ENCODE measurements at places on chromosomes 1 and 21.

DNA sequence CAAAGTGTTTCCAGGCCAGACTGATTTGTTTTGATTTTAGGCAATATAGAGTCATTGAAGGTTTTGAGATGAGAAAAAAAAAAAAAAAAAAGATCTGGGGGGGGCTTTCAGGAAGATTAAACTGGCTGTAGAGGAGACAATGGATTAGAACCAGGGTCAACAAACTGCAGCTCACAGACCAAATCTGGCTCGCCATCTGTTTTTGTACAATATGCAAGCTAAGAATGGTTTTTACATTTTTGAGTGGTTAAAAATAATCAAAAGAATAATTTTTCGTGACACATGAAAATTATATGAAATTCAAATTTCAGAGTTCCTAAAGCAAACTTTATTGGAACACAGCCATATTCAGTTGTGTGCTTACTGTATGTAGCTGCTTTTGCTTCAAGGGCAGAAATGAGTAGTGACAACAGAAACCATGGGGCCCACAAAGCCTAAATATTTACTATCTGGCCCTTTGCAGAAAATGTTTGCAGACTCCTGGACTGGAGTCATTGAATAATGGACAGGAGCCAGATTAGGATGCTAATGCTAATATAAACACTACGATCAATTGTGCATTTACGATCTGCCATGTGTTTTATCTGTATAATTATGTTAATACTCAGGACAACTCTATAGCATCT is 375.7 kb upstream of the DAB1 start:
- no peak for DNase-seq
- H3K27ac ChIP-seq = no peak overlapping the region
- no peaks in the 10 kb centered on the region for H3K27me3 ChIP-seq
- no peak overlapping the region for H3K4me3 ChIP-seq

DNA sequence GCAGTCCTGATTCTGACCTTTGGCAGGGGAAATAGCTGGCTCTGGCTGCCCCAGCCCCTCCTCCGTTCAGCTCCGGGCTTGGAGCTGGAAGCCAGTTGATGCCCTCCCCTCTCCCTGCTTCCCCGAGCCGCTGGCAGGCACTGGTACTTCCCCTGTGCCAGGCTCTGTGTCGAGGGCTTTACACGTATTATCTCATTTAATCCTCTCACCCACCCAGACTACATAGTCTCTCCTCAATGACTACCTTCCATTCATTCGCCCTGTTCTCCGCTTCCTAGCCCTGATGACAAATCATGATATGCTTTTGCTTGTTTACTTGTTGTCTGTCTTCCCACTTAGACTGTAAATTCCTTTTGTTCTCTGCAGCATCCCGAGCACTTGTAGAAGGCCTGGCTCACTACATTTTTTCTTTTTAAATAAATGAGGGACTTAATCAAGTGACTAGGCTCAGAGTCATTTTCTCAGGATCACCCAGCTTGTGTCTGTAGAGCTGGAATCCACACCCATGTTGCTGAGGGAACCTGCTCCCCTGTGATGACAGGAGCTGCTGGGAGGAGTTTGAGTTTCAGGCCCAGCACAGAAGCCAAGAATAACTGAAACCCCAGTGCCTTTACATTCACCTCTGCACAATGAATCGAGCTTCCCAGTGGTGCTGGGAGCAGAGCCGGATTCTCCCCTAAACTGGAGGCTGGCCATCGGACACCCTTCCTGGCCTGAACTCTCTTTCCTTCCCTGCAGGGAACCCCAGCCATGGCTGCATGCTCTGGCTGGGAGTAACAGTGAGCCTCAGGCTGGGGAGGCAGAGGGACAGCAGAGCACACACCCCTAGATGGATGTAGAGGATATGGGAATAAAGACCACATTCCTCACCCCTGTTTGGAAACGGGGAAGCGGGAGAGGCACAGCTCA is 58.3 kb downstream of the UBIAD1 start:
- H3K27ac ChIP-seq = no peak overlapping the region
- DNase-seq = peak; percentile 83
- no peak overlapping the region for H3K4me3 ChIP-seq
- peaks cover 4% of the 10 kb centered on the region for H3K27me3 ChIP-seq
- no peaks in the 10 kb centered on the region for H3K4me1 ChIP-seq
- H3K36me3 ChIP-seq = no peaks in the 10 kb centered on the region

- H3K27me3 ChIP-seq = no peaks in the 10 kb centered on the region
- H3K27ac ChIP-seq = no peak overlapping the region
- peak; percentile 79 for DNase-seq
- H3K36me3 ChIP-seq = peaks cover 50% of the 10 kb centered on the region
- H3K4me1 ChIP-seq = peaks cover 41% of the 10 kb centered on the region
- no peak overlapping the region for H3K4me3 ChIP-seq
Observed at GRCh38 chr1:15946571-15947381, 29.1 kb downstream of the ZBTB17 start.

DNA sequence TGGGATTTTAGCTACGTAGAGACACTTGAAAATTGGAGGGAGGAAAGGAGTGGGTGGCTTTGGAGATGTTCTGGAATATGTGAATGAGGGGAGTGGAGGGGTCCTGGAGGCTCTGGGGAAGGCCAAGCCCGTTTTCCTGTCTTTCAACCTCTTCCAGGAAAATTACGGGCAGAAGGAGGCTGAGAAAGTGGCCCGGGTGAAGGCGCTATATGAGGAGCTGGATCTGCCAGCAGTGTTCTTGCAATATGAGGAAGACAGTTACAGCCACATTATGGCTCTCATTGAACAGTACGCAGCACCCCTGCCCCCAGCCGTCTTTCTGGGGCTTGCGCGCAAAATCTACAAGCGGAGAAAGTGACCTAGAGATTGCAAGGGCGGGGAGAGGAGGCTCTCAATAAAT is 442 bp upstream of the RUSC1 start:
- H3K27me3 ChIP-seq = no peaks in the 10 kb centered on the region
- DNase-seq = peak; percentile 37
- peak overlapping the region; percentile 86 for H3K4me3 ChIP-seq
- peaks cover 15% of the 10 kb centered on the region for H3K36me3 ChIP-seq
- H3K4me1 ChIP-seq = peaks cover 21% of the 10 kb centered on the region
- H3K27ac ChIP-seq = no peak overlapping the region

GRCh38 chr1:38249001-38249400 is 202.4 kb upstream of the POU3F1 start:
- no peak overlapping the region for H3K27ac ChIP-seq
- no peaks in the 10 kb centered on the region for H3K36me3 ChIP-seq
- H3K4me1 ChIP-seq = peaks cover 10% of the 10 kb centered on the region
- H3K4me3 ChIP-seq = no peak overlapping the region
- DNase-seq = no peak

GRCh38 chr1:36525166-36525565 is 42.5 kb upstream of the CSF3R start:
- no peaks in the 10 kb centered on the region for H3K4me1 ChIP-seq
- no peak for DNase-seq
- no peak overlapping the region for H3K27ac ChIP-seq
- H3K27me3 ChIP-seq = no peaks in the 10 kb centered on the region

- no peaks in the 10 kb centered on the region for H3K27me3 ChIP-seq
- H3K4me3 ChIP-seq = no peak overlapping the region
- H3K36me3 ChIP-seq = no peaks in the 10 kb centered on the region
Observed at GRCh38 chr1:112496290-112496689, 12.5 kb upstream of the WNT2B start.

DNA sequence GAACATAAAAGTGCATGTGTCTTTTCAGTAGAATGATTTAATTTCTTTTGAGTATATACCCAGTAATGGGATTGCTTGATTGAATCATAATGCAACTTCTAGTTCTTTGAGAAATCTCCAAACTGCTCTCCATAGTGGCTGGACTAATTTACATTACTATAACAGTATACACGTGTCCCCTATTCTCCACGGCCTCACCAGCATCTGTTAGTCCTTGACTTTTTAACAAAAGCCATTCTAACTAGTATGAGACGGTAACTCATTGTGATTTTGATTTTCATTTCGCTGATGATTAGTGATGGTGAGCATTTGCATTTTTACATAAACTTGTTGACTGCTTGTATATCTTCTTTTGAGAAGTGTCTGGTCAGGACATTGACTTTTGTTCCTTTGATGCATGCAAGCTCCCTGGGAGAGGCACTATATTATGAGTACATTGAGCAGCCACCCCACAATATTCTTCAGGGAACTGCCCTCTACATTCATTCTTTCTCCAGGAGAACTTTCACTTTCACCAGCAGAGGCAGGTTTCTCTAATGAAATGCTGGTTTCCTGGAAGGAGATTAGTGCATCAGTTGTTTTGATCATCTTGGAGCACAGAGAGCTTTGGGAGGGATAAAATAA is 51.9 kb upstream of the LPGAT1 start:
- no peak for DNase-seq
- peaks cover 22% of the 10 kb centered on the region for H3K27me3 ChIP-seq
- H3K36me3 ChIP-seq = no peaks in the 10 kb centered on the region
- no peak overlapping the region for H3K4me3 ChIP-seq
- no peak overlapping the region for H3K27ac ChIP-seq

GRCh38 chr1:94578856-94579255 is 37.3 kb upstream of the F3 start:
- H3K27me3 ChIP-seq = peaks cover 3% of the 10 kb centered on the region
- no peak overlapping the region for H3K4me3 ChIP-seq

- peak; percentile 82 for DNase-seq
- no peak overlapping the region for H3K27ac ChIP-seq
- H3K4me3 ChIP-seq = no peak overlapping the region
- peaks cover 37% of the 10 kb centered on the region for H3K36me3 ChIP-seq
Observed at GRCh38 chr1:179867493-179868330, 9.9 kb downstream of the TOR1AIP2 start.

- H3K4me1 ChIP-seq = no peaks in the 10 kb centered on the region
- no peak overlapping the region for H3K27ac ChIP-seq
- H3K27me3 ChIP-seq = no peaks in the 10 kb centered on the region
- no peaks in the 10 kb centered on the region for H3K36me3 ChIP-seq
- H3K4me3 ChIP-seq = no peak overlapping the region
- DNase-seq = no peak
Observed at GRCh38 chr1:17675744-17676143, 79.4 kb upstream of the ACTL8 start.

GRCh38 chr1:48817505-48818114 is 40.9 kb upstream of the BEND5 start:
- H3K27ac ChIP-seq = no peak overlapping the region
- peak; percentile 50 for DNase-seq
- H3K27me3 ChIP-seq = no peaks in the 10 kb centered on the region
- no peak overlapping the region for H3K4me3 ChIP-seq

DNA sequence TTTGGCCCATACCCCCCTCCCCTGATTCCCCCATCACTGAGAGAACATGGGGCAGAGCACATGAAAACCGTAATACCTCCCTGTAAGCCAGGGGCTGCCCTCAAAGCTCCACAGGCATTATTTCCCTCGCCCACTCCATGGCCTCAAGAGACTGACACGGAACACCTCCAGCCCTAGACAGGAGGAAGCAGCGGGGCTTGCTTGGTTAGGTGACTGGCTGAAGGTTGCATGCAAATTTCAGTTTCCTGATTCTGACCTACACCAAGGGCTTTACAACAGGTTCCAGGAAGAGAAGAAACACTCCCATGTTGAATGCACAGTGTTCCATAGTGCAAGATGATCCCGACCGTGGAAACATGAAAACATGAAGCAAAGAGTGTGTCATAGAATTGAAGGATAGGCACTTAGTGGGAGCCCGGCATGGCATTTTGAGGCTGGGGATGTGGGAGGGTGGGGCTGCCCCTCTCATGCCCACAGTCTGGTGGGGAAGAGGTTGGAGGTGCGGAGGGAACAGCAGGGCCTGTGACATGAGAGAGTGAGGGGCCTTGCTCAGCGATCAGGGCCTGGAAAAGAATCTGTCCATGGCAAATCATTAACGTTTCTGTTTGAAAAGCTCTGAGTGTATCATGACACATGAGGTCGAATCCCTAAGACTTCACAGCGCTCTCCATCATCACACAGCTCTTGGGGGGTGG is 33.5 kb downstream of the GPR137B start:
- DNase-seq = no peak
- no peak overlapping the region for H3K4me3 ChIP-seq
- peaks cover 3% of the 10 kb centered on the region for H3K36me3 ChIP-seq
- no peaks in the 10 kb centered on the region for H3K27me3 ChIP-seq
- H3K4me1 ChIP-seq = peaks cover 3% of the 10 kb centered on the region

DNA sequence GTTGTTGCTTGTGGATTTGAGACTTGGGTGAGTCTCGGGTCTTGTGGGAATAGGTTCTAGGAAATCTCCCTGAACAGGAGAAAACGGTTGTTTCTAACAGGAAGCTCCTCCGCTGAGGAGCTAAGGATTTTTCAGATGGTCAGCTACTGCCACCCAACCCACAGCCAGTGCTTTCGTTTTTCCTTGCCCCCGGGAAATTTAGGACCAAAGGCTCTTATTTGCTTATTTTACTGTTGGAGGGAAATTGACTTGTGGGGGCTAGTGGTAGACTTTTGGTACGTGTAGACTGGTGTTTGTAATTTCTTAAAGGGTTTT is 792 bp downstream of the SNX7 start:
- peak overlapping the region; percentile 53 for H3K27ac ChIP-seq
- H3K36me3 ChIP-seq = no peaks in the 10 kb centered on the region

DNA sequence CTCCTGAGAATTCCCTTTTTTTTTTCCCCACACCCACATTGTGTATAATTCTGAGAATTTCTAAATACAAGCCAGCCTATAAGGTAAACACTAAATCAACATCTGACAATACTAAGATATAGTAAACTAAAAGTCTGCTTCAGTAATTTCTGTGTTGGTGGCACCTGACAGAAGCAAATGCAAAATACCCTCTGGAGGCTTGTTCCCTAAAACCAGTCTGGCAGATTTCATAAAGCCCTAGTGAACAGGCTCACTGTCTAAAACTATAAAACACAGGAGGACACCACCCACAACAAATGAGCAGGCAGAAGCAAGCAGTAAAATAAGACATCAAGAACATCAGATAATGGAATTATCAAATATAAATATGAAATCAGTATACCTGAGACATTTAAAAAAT is 11.5 kb downstream of the TRIM33 start:
- H3K36me3 ChIP-seq = no peaks in the 10 kb centered on the region
- no peak for DNase-seq
- no peaks in the 10 kb centered on the region for H3K27me3 ChIP-seq
- H3K4me3 ChIP-seq = no peak overlapping the region

GRCh38 chr1:150976879-150977694 is 2.5 kb upstream of the CERS2 start:
- H3K4me1 ChIP-seq = peaks cover 51% of the 10 kb centered on the region
- DNase-seq = peak; percentile 94
- H3K27me3 ChIP-seq = no peaks in the 10 kb centered on the region

DNA sequence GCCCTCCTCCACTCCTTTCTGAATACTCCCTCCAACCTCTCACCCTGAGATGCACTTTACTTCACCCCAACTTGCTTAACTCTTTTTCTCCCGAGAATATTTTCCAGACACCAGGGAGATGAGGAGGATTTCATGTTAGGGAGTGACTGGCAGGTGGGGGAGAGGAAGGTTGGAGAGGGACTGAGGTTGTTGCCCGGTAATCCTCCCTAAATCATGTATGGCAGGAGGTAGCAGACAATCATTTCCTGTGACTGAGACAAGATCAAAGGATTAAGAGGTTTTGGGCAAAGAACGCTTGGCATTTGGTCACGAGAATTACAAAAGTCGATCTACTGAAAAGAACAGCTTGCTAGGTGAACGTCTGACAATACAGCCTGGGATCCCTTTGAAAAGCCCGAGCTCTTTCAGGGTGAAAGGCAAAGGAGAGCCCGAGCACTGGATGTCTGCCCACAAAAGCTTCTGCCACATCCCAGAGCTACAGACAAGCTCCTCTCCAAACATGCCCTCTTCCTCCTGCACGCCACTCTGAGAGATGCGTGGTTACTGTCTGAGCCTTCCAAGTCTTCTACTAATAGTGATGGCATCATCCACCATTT is 154.1 kb downstream of the DAB1 start:
- H3K4me3 ChIP-seq = no peak overlapping the region
- no peak overlapping the region for H3K27ac ChIP-seq
- no peaks in the 10 kb centered on the region for H3K27me3 ChIP-seq
- no peak for DNase-seq

GRCh38 chr1:73411479-73411878 is 786.5 kb downstream of the LRRIQ3 start:
- H3K36me3 ChIP-seq = no peaks in the 10 kb centered on the region
- H3K27me3 ChIP-seq = no peaks in the 10 kb centered on the region
- H3K4me3 ChIP-seq = no peak overlapping the region
- no peak overlapping the region for H3K27ac ChIP-seq
